ENCODE measurements at places on chromosomes 3 and 15.

DNA sequence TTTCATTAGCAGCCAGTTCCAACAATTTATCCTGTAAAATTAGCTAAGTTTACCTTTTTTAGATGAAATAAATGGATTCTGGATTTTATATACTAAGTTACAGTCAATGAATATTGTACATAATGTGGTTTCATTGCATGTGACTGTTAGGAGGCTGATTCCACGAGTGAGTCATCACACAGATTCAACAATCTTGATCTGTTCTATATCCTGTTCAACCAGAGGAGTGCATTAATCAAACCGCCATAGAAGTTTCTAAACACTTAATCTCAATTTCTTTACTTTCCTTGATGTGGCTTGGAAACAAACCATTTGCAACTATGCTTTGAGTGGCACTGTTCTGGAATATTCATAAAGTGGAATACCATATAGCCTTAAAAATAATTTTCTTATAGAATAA lies 15.3 kb downstream of the DNAJC13 start:
- no peak for DNase-seq

DNA sequence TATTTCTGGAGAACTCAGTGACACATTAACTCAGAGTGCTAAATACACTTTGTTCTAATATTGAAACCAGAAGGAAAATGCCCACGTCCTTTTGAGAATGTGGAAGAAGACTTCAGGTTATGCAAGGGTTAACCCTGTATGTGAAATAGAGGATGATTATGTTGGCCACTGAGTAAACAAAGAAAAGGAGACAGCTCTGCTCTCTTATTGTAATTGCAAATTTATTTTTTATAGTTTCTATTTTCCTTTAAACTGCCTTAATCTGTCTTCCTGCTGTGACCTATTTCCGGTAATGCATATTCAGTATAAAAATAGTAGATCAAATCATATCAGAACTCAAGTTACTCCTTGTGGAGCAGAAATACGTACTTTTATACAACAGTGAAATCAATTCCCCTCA lies 1239.2 kb downstream of the ROBO2 start:
- no peak for DNase-seq

DNA sequence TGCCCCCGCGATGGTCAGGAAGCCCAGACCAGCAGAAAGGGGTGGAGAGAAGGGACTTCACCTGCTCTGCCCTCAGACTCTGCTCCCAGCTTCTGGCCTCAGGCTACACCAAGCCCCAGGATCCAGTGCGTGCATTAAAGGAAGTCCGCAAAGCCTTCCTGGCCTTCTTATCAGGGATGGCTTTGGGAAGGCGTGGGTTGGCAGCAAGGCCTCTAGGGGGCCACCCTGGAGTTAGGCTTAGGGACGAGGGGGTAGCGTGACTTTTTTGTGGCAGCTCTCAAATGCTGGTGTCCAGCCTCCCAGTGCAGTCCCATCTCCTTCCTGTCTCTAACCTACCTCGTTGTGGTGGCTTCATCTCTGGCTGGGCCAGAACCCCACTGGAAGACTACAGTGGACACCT lies 18.9 kb upstream of the RPL29 start:
- no peak for DNase-seq

DNA sequence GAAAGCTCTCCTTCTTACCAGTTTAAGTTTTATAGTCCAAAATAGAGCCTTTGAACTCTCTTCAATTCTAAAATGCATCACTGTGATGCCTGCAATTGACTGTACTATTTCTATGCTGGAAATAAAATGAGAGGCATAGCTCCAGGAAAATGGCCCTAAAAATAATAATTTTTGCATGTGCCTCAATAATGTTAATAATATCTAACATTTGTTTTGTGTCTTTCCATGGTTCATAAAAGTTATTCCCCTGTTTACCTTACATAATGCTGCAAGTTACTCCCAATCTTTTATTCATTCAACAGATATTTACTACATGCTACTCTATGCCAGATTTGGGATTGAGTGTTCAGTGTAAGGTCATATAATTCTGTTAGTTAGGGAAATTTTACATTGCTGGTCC lies 574.0 kb downstream of the RBMS3 start:
- DNase-seq: no peak

- no peak for DNase-seq
Measured at GRCh38 chr3:174335910-174336309, 523.2 kb upstream of the NAALADL2 start.

DNA sequence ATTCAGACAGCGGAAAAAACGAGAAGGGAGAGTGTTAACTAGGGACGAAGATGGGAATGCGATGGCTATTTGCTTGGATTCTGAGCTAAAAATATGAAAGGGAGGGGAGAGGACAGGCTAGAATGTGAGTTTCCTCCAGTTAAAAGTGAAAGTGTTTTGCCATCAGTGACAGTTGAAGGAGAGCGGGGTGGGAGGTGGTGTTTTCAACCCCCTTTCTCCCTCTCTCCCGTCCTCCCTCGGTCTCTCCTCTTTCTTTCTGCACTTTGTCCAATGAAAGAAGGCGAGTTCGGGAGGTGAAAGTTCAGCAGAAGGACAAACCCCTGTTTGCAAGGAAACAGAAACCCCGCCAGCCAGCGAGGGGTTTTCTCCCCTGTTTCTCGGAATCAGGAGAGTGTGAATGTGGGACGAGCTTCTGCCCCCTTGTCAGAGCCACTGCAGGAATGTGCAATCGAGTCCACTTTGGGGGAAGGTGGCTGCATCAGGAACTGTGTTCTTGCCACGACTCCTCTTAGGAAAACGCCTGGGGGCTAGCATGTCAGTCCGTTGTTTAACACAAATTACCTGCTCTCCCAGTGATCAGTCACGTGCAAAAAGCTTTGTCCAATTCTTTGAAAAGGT lies 975 bp upstream of the FOXP1 start:
- no peak for DNase-seq

DNA sequence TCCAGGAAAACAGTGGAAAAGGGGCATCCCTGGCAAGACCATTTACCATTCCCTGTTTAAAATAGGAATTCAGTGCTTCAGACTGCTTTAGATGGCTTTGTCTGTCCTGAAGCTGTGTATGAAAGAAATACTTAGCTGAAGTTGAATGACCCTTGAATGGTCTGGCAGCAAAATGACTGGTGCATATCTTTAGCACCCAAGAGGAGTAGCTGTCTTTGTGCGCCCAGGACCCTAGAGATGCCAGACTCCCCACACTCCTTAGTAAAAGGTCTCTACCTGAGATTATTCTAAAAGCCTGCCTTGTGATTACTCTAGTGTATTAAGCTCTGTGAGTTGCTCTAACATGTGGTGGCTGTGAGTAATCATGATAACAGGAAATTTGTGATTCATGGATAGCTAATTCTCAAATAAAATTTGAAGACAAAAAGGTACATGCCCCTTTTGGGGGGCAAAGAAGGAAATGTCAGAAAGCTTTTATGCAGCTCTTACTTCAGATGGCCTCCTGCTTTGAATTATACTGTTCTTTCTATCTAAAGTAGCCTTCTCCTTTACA lies 3.2 kb downstream of the MAPKBP1 start:
- no peak for DNase-seq

- DNase-seq: no peak
Measured at GRCh38 chr15:84079885-84080777, 155.4 kb upstream of the GOLGA6L4 start.

DNA sequence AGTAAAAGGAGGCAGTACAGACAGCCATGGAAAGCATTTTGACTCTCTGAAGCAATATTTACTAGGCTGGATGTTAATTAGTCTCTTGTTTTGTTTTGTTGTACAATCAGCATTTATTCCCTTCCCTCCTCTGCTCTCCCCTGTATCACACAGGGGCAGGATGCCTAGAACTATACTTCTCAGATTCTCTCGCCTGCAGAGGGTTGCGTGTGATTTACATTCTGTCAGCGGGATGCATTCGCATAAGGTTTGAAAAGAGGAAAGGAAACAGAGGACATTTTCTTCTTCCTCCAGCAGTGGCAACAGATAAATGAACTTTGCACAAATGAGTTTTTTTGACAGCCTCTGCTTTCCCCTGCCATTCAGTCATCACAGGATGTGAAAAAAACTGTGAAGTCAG lies 188.3 kb downstream of the RSL24D1 start:
- no peak for DNase-seq

GRCh38 chr3:164748626-164749025 lies 329.7 kb downstream of the SI start:
- no peak for DNase-seq

GRCh38 chr15:69852482-69852881 lies 245.2 kb downstream of the TLE3 start:
- DNase-seq: peak; percentile 82

- no peak for DNase-seq
Measured at GRCh38 chr15:36389107-36389506, 190.3 kb upstream of the CDIN1 start.
